ENCODE measurements at places on chromosomes 7 and 10.

DNA sequence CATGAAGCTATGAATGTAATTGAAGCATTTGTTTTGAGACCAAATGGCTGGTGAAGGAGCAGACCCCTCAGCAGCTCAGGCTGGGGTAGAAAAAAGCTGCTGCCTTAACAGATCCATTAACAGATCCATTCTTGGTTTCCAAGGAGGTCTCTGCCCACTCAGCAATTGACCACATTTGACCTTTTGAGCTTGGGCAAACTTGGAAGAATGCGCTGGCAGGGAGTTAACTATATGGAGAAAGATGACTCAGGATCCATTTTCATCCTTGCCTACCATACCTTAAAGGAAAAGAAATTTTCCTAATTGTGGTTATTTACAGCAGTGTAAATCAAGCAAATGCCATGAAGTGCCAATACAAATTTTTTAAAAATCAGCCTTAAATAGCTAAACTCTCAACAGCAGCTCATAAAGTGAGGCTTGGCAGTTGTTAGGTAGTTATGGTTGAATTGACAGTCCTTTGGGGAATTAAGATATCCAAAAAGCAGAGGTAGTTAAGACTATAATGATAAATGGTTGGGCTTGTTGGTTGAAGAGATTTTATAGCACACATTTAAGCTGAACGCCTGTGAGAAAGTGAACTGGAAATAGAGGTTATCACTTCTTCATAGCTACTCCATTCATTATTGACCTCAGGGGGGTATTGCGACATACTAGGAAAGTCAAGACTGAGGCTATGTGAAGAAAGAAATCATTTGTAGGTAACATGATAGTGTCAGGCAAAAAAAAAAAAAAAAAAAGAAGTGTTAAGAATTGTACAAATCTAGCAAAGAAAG is 83.9 kb downstream of the MKX start:
- no peak for DNase-seq

DNA sequence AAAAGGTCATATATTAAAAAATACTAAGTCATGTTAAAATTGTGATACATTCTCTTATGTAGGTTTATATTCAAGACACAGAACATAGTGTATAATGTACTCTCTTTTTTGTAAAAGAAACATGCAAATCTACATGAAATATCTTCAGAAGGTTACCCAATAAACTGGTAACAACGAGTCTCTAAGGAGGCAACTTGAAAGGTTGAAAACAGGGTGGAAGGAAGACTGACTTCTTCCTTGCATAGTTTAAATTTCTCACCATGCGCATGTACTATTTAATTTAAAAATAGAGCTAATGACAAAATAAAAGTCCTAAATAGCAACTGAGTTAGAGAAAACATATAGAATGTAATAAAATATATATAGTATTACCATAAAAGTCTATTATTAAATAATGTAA is 132.5 kb downstream of the NT5C2 start:
- no peak for DNase-seq

- DNase-seq = no peak
These were observed 24.8 kb downstream of the NPTX2 start for GRCh38 chr7:98641646-98642500.

- no peak for DNase-seq
These were observed 662.6 kb upstream of the MGMT start for GRCh38 chr10:128804411-128804810.

DNA sequence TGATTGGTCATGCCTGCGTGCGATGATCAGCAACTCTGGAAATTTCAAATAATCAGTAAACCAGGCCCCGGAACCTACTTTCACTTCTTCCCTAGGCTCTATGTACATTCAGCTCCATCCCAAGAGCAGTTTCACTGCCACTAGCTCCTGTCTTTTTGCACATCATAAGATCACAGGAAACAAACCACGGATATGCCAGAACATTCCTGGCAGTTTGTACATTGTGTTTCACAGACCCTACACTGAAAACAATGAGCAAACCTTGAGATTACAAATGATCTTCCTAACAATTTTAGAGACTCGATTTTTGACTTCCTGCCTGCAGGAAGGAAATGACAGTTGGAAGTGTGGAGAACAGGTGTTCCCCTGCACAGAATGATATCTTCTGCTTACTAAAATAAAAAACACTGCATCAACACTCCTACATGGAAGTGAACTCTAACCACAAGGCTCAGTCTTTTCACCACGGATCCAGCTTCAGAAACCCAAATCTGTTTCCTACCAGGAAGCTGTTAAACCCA is 7.6 kb upstream of the TMEM236 start:
- no peak for DNase-seq

GRCh38 chr7:4675771-4676367 is 6.2 kb upstream of the FOXK1 start:
- no peak for DNase-seq

DNA sequence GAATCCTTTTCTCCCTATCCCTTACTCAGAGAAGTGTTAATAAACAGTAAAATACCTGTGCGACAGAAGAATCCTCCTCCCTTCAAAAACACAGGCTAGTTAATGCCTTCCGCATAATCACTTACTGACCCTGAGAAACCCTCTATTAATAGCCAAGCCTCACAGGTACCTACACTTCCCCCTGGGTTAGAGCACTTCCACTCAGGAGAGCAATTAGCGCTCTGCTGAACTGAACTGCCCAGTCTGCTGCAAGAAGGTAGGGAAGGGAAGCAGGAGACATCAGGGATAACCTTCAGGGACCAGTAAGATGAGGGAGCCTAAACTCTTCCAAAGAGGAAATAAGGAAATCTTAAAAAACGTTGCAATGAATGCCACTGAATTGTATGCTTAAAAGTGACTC is 39.6 kb downstream of the KIAA1549 start:
- DNase-seq = no peak

DNA sequence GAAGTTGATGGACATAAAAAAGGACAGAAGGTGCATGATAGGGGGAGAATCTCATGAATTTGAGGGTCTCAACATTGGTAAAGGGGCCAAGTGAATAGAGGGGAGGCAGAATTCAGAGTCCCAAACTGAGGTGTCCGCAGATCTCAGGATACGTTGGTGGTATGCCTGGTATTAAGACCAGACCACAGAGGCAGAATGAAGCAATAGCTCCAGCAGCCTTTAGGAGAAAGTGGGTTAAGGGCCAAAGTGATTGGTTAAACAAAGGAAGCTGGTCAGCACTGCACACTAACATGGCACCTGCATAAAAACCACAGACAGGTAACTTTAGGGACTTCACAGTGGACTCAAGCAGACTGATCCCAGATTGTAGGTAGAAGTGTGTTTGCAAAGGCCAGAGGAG is 37.5 kb downstream of the MEST start:
- DNase-seq = no peak

- no peak for DNase-seq
These were observed 66.8 kb upstream of the DNAJB6 start for GRCh38 chr7:157270060-157270444.

GRCh38 chr7:47536661-47537611 is 45.0 kb downstream of the TNS3 start:
- DNase-seq = peak; percentile 88

DNA sequence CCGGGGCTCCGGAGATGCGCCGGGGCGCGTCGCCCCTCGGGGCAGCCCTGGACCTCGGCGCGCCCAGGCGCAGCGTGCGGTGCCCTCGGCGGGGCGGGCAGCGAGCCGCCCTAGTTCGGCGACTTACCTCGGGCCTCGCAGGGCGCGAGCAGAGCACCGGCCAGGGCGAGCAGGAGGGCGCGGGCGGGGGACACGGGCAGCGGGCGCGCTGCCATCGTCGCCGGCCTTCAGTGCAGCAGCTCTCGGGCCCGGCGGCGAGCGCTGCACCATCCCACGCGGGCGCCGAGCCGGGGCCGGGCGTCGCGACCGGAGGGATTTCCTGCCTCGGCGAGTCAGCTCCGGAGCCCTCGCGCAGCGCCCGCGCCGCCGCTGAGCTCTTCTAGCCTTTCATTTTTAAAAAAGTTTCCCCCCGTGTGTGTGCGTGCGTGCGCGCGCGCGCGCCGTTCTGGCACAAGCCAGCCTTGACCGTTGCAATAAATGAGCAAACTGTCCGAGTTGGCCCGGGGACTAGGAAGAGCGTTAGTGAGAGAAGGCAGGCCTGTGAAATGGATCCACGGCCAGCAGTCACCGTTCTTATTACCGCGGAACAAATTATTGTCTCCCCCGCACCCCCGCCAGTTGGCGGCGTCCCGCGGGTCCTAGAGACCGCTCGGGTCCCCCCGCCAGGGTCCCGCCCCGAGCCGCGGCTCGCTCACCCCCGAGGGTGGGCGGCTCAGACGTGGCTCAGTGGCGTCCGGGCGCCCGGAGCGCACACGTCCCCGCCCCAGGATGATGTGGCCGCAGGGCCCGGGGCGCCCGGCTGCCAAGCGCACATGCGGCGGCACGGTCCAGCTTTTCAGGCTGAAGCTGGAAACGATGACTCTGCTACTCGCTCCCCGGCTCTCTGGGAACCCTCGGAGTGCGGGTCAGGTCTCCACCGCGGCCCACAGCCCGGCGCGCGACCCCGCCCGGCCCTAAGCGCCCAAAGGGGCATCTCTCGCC is at the start of gene ADAM12:
ADAM12 (minus strand) TSS at position 547 of the 981 bp plus-strand sequence; CDS start at position 215, 332 bp downstream.
- DNase-seq = peak; percentile 70

DNA sequence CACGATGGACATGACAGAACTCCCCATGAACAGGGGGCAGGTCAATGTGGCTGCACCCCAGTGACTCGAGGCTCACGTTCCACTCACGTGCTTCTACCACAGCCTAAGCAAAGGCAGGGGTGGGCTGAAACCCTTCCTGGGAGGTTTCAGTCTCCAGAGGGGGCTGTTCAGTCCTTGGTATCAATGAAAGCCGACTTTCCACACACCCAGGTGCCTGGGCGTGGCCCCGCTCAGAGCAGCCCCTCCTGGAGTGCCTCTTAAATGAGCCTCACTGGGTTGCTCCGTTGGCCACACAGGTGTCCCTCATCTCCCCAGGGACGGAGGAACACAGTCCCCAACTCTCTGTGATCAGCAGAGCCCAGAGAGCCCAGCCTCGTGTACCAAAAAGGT is 90.5 kb upstream of the PDGFA start:
- DNase-seq = no peak

- no peak for DNase-seq
These were observed 23.9 kb upstream of the CYP2C19 start for GRCh38 chr10:94738588-94738987.

GRCh38 chr10:100562008-100562672 is 26.4 kb downstream of the HIF1AN start:
- DNase-seq = peak; percentile 75

- DNase-seq = no peak
These were observed 105.5 kb downstream of the DPY19L1 start for GRCh38 chr7:34931739-34932138.

- no peak for DNase-seq
These were observed 36.5 kb upstream of the SVIL start for GRCh38 chr10:29671228-29671780.

- no peak for DNase-seq
These were observed 3.3 kb upstream of the ELOVL3 start for GRCh38 chr10:102222797-102223196.

DNA sequence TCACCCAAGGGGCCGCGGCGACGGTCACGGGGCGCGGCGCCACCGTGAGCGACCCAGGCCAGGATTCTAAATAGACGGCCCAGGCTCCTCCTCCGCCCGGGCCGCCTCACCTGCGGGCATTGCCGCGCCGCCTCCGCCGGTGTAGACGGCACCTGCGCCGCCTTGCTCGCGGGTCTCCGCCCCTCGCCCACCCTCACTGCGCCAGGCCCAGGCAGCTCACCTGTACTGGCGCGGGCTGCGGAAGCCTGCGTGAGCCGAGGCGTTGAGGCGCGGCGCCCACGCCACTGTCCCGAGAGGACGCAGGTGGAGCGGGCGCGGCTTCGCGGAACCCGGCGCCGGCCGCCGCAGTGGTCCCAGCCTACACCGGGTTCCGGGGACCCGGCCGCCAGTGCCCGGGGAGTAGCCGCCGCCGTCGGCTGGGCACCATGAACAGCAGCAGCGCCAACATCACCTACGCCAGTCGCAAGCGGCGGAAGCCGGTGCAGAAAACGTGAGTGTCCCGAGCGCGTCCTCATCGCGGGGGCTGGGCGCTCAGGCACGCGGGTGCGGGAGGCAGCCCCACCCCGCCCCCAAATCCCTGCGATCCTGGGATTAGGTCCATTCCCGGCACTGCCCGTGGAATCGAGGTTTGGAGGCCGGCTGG is 509 bp downstream of the AHR start:
- DNase-seq = peak; percentile 46

DNA sequence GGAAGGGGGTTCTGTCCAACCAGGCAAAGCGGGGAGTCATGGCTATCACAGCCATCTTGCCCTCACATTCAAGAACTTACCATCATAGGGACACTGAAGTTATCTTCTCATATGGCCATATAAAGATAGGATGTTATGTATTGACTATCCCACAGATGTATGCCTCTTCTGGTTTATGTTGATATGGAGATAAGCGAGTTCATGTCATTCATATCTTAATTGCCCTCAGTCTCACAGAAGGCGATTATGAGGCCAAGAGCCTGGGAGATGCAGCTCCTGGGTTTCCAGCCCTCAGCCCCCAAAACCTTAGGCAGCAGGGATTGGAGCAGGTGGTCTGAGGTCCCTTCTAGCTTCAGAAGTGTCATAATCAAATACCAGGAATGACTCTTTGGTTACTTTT is 8.5 kb upstream of the ANKRD61 start:
- DNase-seq = no peak

DNA sequence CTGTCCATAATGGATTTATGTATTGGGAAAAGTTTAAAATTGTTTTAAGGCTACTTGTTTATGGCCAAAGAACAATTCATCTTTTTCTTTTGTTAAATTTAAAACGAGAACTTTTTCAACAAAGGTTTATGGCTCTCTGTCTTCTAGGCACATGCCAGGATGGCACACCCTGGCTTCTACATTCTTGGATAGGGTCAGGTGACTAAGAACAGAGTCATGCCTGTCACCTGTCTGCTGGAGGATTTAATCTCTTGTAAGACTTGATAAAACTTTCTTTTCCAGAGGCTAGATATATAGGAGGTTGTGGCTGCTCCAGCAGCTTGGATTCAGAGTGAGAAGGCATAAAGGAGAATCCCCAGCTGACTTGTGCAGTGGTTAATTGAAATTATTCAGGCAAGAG is 915.4 kb downstream of the GATA3 start:
- DNase-seq = no peak

GRCh38 chr7:102426268-102427018 is 6.9 kb upstream of the ORAI2 start:
- DNase-seq = no peak

GRCh38 chr10:69883310-69884023 is 81.8 kb downstream of the COL13A1 start:
- no peak for DNase-seq

DNA sequence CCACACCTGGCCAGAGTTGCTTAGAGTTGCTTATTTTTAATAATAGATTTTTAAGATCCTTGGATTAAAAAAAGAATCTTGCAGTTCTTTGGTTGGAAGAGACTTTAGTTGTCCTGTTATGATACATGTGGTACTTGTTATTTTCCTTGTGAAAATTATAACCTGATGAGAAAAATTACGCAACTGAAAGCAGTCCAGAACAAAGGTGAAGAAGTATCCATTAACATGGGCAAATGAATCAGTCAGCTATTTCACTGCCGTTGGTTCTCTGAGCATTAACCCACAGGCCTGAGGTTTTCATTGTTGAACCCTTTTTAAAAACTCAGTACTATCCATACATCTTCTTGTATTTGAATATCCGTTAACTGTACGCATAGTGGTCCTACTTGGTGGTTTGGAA is 68.2 kb downstream of the GALNT11 start:
- no peak for DNase-seq

Data from AG08396 (cell line).